Activated CD4-positive, alpha-beta T cell treated with anti-CD3 and anti-CD28 coated beads for 48 hours (primary cell): ENCODE measurements at places on chromosomes 2 and 18.

DNA sequence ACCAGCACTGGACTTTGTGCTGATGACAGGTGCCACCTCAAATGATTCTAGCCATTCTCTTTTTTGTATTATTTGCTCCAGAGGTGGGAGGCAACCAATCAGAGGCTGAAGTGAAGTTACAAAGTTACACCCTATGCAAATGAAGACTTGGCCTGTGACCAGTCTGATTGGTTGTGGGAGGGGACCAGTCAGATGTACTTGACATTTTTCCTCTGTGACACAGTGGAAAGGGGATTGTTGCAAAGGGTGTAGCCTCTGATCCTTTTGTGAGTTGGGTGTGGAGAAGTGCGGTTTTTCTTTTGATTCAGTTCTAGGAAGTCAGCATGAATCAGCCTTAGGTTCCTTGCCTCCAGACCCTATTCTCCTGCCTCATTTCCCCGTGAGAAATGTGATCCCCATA lies 244.0 kb downstream of the ARL6IP6 start:
- DNase-seq = no peak

DNA sequence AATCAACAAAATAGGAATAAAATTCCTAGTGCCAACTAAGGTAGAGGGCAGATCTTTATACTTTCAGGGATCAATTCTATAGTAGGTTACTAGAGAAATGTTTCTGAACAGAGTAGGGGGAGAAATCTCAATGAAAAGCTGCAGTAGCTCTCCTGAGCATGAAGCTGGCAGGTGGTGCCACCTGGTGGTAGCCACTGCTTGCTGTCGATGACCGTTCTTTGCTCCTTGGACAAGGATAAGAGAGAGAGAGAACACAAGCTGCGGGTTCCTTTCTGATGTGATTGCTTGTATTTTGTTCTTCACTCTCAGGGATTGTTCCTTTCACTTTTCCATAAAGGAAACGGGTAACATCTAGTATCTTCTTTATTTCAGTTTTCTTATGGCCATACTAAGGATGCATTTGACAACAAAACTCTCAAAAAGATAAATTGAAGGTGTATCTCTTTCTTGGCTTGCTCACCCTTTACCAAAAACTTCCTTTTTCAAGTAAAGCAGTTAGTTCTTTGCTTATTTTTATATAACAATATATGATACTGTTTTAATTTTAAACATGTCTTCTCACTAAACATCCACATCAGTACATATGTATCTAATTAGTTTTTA lies 18.6 kb upstream of the MRPL19 start:
- peak; percentile 80 for DNase-seq

GRCh38 chr2:224764565-224765236 lies 48.5 kb upstream of the CCDC195 start:
- DNase-seq = no peak

DNA sequence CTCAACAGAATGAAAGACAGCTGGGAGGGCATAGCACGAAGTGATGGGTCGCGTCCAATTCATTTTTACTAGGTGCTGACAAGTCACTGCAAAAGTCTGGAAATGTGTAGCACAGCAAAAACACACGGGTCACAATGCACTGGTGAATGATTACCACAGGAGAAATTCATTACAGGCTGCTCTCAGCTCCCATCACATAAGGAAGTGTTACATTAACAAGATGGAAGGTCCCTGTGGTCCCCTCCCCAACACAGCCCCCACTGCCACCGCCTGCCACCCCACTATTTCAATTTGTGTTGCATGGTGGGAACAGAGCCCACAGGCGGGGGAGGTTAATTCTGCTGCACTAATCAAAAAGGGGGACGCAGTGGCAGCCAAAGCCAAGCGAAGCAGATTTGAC lies 122.8 kb downstream of the NRP2 start:
- DNase-seq = no peak

DNA sequence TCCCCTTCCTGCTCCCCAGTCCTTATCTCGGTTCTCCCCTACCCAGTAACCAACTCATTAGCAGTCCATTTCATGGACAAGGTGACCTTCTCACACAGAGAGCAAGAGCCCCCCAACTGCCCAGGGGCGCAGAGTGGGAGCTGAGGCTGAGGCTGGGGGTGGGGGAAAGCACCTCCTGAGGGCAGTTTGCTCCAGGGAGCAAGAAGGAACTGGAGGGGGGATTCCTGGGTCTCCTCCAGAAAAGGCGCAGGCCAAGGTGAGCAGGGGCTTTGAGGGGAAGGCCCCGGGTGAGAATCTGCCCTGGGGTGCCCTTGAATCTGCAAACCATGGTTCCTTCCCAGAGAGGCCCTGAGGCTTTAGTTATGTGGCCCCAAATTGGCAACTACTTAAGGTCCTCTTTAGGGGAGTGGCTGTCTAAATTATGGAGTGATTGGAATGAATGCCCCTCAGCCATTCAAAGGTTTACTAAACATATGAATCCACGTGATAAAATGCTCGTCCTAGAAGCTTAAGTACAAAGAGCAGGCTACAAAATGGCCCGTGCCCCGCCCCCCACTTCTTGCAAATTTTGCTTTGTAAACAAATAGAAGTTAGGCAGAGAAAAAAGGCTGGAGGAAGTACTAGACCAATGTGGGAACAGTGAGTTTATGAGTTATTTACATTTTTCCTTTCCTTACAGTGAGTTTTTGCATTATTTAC lies 123.5 kb upstream of the HS6ST1 start:
- DNase-seq = no peak

DNA sequence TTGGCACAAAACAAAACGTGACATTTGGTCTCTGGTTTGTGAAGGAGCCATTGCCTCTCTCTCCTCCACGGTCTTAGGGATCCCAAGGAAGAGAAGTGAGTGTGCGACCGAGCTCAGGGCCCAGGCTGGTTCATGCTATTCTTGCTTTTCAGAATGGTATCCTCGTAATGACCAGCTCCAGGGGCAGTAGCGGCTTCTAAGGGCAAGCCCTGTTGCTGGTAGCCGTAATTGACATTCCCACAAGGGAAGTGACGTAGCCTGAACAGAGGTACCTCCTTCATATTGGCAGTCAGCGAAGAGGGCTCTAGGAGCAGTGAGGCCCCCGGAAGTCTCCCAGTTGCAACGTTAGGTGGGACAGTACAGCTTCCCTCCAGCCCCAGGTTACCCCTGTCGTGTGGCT lies 77.9 kb downstream of the CLIP4 start:
- no peak for DNase-seq

DNA sequence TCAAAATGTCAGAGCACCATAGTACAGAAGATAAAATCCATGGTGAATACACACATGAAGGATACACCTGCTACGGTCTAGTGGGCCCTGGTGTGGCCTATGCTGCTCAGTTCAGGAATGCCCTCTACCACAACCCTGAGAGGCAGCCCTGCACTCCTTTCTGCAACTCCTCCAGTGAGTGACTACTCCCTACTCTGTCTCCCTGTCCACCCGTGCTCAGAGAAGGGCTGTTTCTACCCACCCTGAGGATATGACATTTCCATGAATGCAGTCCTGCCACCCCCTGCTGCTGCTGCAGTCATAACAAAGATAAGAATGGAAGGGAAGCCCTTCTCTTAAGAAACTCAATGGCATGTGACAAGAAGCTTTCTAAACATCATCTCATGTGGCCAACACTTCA lies 137.0 kb downstream of the EN1 start:
- no peak for DNase-seq

- DNase-seq = no peak
Measured at GRCh38 chr2:178553047-178553446, 72.8 kb downstream of the PLEKHA3 start.

DNA sequence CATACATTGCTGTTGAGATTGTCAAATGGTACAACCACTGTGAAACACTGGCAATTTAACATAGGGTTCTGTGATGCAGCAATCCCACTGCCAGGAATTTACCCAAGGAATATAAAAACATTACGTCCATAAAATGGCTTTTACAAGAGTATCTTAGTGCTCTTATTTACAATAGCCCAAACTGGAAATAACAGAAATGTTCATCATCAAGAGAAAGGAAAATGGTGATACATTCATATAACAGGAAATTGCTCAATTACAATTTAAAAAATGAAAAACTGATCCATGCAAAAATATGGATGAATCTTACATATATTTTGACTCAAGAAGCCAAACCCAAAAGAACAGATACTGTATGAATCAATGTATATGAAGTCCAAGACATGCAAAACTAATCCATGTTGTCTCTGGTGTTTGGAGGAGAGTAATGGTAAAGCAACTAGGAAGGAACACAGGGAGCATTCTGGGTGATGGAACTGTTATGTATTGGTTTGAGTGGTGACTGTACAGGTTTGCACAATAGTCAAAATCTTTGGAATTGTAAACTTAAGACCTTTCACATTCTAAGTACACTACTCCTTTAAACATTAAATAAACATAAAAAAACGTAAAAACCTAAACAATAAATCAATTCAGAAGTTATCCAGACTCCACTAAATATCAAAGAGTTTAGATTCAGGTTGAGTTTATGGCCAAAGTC lies 104.8 kb upstream of the WDR75 start:
- DNase-seq = no peak

DNA sequence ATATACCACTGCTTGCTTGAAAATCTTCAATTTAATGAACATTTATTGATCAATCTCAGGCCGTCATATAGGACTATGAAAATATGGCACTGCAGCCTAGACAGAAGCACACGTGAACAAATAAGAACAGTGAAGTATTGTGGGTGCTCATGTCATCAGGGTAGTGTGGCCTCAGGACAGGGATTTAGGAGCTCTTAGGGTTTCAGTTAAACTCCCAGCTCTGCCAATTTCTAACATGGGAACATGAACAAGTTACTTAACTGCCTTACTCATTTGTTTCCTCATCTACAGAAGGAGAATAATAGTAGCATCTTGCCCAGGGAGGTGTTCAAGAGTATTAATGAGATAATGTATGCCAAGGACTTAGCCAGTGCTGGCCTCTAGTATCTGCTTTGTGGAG lies 146.0 kb upstream of the MAP3K20 start:
- no peak for DNase-seq

DNA sequence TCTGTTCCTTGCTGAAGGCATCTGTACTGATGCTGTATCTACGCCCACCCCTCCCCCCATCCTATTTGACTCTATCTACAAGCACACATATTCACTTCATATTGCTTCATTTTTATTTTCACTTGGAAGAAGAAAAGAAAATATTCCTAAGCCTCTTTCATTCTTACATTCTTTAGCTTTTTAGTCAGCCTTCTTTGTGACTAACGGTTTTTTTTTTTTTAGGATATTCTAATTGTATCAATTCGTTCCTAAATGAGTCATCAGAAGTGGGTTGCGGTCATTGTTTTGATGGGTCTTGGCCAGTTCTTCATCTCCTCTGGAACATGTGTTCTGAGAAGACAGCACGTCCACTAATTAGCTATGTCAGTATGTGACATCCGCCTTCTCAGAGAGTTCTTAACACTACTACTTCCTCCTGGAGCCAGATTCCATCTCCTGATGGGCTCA lies 88.7 kb downstream of the MYO1B start:
- DNase-seq = no peak

GRCh38 chr18:8049147-8049546 lies 482.0 kb downstream of the PTPRM start:
- DNase-seq = no peak

DNA sequence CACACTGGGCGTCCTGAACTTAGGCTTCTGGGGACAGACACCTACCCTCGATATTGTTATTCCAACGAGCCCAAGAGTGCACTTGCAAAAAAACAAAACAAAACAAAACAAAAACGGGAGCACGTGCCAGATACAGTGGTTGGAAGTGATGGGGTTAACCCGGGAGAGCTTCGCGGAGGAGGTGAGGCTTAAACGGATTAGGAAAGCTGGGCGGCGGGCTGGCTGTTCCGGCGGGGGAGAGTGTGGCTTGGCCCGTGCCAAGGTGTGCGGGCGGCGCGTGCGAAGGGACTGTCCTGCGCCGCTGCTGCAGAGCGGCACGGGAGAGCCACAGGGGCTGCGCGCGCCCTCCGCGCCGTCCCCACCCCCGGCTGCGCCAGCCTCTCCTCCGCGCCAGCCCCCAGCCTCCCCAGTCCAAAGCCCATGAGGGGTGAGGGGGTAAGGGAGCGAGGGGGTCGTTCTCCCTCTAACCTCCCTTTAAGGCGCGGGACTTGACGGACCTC lies 1.5 kb upstream of the SLC30A3 start:
- DNase-seq = peak; percentile 26

GRCh38 chr2:28395334-28396061 lies 2.8 kb downstream of the FOSL2 start:
- DNase-seq = no peak

DNA sequence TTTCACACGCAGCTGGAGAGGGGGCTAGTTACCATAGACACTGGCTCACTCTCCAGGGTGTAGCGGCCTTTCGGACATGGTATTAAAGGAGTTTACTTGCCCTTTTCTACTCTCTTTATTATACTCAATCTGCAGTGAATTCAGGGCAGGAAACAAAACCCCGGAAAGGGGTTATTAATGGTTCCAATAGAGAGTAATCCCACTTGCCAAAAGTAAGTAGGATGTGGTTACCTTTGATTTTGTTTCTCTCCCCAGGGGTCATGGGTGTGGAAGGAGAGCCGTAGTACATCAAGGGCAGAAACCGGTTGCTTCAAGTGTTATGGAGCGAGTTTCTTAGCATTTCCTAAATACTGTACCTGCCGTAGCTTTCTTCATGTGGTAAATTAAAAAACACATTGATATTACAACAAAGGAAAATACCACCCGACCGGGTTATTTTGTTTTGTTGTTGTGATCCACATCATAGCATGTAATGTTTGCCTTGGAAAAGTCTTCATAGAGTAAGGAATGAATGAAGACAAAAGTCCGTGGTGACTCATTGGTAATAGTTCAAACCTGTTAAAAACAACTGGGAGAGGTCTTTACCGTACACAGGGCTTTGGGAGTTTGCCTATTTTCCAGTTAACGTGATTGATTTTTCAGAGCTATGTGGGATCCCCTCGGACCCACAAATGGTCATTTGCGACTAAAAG lies 71.5 kb downstream of the SLC4A3 start:
- DNase-seq = no peak

GRCh38 chr2:23669413-23670244 lies 257.3 kb downstream of the ATAD2B start:
- no peak for DNase-seq

DNA sequence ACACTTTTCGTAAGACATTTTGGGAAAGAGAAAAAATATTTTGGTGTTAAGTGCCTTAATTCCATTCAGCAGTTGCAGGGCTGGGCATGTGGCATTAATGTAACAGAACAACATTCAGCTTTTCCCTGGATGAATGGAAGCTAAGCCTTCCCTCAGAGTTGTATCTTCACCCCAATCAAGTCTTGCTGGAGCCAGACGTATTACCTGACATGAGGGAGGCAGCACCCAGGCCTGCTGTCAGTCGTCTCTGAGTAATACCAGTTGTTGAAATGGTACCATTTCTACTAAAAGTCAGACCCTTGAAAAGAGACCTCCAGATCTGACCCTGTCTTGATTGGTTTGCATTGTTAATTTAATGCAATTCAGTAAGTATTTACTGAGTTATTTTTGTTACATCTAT lies 57.5 kb downstream of the MALT1 start:
- no peak for DNase-seq

DNA sequence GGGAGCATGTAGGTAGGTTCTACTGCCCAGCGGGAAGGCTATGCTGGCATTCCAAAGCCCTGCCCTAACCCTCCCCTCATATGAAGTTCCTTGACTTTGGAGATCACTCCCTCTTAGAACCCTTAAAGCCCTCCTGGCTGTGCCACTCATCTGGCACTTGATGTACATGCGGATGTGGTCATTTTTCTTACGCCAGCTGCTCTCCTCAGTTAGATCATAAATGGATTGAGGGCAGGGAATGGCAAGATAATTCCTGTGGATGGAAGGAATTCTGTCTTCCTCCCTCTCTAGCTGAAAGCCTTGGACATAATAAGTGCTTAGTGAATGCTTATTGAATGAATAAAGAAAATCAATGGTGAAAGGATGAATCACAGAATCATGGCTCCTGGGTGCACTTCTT lies 51.6 kb downstream of the SLC4A3 start:
- no peak for DNase-seq
